NCI-H2107 (cell line): ENCODE measurements at places on chromosomes 2 and 18.

DNA sequence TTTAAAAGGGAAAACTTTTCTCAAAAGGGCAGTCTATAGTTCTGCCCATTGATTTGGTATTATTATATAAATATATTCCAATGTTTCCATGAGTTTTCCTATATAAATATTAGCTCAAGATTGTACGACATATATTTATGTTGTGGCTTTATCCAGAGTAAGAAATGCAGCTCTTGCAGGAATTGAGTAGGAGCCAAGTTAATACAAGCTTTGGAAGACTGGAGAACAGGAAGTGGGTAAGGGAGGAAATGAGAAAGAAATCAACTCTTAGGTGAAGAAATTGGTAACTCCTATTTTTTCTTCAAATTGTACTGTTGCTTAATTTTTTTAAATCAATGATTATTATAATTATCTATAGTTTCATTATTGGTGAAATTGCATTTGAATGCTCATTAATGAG lies 105.4 kb upstream of the FAM117B start:
- DNase-seq, result no peak

GRCh38 chr2:68365087-68365486 lies at the start of gene PLEK:
TSS of gene PLEK (plus strand) at chr2:68365282. CDS start at chr2:68365352, 70 bp downstream.
- no peak for DNase-seq

DNA sequence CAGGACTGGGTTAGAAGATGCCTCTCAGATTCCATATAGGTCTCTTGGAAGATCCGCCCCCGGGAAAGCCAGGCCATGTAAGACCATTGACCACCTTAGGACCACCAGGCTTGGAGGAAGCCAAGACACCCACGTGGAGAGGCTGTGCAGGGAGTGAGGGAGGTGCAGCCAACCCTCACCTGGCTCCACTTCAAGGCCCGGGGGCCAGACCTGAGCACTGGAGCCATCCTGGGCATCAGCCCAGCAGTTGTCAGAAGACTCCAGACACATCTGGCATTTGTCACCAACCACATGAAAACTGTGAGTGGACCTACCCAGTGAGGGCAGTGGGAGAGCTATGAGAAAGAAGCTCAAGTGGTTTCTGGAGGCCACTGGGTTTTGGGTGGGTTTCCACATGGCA lies 214.4 kb downstream of the MYT1L start:
- DNase-seq, result no peak

DNA sequence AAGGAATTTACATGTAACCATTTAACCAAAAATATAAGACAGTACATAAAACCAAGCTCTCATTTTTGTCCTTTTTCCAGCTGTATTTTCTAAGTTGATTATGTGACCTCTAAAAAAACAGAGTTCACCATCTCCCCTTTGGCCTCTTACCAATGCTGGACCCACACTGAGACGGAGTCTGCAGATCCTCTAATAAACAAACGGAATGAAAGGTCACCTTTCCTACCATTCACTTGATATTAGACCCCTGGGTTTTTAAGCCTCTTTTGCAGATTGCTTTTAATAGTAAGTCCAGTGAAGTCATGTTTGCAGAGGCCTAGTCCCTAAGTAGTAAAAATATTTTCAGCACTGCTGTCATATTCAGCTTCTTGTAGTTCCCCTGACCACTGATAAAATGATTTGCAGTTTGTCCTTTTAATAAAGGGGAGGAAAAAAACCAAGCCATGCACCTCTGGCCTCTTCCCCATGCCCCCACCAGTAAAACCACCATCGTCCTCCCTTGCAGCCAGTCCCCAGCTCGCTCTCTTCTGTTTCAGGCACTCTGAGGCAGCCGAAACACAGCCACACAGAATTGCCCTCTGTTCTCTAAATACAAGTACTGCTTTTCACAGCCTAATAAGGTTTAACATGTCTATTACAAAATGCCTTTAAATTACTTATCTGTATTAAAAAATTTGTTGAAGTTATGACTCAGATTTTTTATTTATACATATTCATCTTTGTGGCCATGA lies 427.5 kb downstream of the PARD3B start:
- DNase-seq, result no peak

GRCh38 chr2:231687961-231688360 lies 20.4 kb upstream of the PTMA start:
- no peak for DNase-seq
